ENCODE measurements at places on chromosomes 1 and 21.
A peak's percentile ranks its signal among the peaks of the same experiment; 100 is the strongest.

GRCh38 chr1:93047618-93048017 is 31.5 kb upstream of the MTF2 start:
- no peak for DNase-seq

- no peak for DNase-seq
These were observed 26.3 kb upstream of the ATF3 start for GRCh38 chr1:212582291-212582690.

DNA sequence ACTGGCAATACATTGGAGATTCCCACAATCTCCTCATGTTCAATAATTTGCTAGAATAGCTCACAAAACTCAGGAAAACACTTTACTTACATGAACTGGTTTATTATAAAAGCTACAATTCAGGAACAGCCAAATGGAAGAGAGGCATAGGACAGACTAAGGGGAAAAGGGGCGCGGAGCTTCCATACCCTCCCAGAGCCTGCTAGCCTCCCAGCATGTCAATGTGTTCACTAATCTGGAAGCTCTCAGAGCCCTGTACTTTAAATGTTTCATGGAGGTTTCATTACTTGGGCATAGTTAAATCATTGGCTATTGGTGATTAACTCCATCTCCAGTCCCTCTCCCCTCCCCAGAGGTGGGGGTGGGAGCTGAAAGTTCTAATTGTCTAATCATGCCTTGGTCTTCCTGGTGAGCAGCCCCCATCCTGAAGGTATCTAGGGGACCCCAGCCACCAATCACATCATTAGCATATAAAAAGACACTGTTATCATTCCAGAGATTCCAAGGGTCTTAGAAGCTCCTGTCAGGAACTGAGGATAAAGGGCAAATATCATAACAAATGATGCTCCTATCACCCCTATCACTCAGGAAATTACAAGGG is 10.9 kb upstream of the DMRTB1 start:
- no peak for DNase-seq

GRCh38 chr1:108478429-108479015 is 28.4 kb downstream of the NBPF6 start:
- no peak for DNase-seq

GRCh38 chr1:93102142-93102541 is 23.1 kb downstream of the MTF2 start:
- no peak for DNase-seq

- DNase-seq = no peak
These were observed 805.8 kb upstream of the ADGRL2 start for GRCh38 chr1:80994934-80995333.

DNA sequence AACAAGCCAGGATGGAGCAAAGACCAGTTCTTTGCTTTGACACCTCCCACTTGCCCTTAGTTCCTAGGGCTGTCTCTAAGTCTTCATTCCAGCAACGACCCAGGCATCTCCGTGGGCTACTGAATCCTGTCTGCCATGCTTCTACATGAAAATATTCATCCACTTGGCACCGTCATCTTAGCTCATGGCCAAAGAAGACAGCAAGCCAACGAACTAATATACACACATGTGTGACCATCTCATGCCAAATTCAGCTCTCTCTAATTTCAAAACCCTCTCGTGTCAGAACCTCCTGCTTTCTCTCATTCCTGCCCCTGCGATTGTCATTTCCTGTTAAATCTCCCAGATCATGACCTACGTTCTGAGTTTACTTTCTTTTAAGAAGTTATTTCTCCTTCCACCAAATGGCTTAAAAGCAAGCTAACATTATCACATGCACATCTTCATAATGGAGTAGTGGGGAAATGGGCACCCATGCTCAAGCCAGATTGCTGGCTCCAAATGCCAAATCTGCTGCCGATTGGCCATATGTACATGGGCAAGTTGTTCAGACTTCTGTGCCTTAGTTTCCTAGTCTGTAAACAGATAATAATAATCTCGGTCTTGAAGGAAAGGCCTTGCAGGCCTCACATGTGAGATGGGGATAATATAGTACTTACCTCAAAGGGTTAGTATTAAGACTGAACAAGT is 373.4 kb downstream of the USH2A start:
- no peak for DNase-seq

DNA sequence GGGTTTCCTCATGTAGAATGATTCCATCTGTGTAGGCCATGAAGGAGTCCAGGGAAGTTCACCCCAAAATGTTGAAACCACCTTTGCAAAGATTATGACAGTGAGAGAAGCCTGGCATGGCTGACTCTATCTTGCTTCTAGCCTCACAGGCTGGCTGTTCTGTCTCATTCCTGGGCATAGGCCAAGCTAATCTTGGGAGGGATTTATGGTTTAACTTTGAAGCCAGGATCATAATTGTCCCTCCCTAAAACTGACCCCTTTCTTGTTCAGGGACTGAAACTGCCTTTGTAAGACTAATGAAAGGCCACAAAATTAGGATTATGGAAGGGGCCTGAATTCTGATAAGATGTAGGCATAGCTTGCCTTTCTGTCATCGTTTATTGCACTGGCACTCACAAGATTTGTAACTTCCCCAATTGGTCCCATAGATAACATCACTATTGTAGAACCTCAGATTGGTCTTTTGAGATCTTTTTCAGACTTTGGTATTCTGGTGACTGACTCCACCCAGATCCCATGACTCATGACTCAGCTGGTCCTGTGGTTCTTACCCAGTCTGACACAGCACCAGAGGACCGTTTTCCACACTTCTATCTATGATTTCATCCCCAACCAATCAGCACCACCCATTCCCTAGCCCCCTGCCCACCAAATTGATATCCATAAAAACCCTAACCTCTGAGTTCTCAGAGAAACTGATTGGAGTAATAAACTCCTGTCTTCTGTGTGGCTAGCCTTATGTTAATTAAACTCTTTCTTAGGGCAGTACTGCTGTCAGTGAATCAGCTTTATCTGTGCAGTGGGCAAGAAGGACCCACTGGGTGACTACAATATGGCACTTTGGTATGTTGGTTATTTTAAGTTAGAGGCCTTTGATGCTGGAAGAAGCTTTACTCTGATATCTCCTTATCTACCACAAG is 13.6 kb upstream of the LAMTOR5 start:
- DNase-seq = no peak

GRCh38 chr1:107965110-107965991 is at the start of gene VAV3:
Gene VAV3, minus strand, starts transcription at chr1:107965180. Its CDS starts 311 bp downstream, at chr1:107964869.
- DNase-seq = no peak

DNA sequence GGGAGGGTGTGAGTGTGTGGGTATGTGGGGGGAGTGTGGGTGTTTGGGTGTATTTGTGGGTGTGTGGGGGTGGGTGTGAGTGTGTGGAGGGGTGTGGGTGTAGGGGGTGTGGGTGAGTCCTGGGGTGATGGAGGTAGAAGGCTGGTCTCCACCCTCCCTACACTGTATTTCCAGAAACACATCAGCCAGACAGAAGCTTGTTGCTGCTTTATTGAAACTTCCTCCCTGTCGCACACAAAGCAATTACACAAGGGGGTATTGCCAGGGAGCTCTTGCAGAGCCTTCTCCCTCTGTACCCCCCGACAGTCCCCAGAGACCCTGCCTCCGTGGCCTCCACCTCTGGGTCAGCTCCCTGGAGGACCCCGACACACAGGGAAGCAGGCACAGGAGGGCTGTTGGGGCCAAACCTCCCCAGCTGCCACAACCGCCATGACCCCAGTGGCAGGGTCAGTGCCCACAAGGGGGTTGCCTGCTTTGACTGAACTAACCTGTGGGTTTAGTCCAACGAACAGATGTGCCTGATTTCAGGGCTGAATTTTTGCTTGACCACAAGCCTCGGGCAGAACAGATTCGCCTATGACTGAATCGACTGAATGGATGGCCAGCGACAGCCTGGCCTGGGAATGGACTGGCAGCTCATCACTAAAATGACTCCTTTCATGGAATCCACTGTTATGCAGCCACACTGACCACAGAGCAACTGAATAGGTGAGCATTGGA is 9.1 kb upstream of the MATN1 start:
- no peak for DNase-seq

- DNase-seq = no peak
These were observed 24.0 kb downstream of the IL6R start for GRCh38 chr1:154429118-154429517.

GRCh38 chr1:230518511-230518910 is 92.4 kb upstream of the PGBD5 start:
- DNase-seq = no peak

DNA sequence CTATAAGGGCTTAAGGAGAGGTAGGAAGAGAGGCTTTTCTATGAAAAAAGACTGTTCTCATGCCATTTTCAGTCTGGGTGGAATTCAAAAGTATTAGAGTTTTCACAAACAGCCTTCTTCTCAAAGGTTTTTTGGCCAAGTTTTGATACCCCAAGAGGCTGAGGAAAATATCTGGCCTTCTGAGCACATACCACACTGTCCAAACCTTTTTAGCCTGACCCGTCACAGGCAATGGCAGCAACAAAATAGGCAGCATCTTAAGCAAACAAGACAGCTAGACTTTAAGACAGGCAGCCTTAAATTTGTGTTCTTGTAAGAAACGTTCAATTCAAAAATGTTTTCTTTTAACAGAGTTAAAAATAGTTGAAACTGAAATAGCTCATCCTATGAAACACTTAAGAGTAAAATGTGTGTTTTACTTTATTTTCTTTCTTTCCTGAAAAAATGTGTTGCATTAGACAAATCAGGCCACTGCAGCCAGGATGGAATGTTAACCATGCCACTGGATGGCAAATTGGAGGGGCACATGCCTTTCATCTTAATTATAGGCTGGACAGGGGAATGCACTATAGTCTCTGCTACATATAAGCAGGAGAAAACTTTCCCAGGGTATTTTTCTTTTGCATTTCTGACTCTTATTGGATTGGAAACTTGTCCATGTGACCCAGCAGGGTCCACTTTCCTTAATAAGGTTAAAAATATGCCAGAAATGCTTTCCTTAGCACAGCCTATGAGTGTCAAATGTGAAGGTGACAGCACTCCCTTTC is 315.0 kb downstream of the TGFB2 start:
- peak; percentile 65 for DNase-seq

DNA sequence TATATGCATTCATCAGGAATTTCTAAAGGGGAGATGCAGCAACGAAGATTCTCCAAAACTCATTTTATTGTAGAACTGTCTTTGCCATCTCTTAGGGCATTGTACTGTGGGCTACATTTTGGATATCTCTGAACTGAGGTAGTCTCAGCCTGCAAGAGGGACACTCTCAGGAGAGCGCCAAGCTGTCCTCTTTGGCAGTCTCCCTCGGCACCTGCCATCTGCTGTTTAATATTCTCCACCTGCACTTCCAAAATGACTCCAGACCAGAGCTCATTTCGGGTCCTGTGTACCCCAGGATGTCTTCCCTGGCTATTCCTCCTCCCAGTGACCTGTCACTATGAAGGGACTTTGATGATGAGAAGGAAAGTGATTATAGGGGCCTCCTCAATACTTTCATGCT is 356.3 kb upstream of the C1orf174 start:
- DNase-seq = no peak

DNA sequence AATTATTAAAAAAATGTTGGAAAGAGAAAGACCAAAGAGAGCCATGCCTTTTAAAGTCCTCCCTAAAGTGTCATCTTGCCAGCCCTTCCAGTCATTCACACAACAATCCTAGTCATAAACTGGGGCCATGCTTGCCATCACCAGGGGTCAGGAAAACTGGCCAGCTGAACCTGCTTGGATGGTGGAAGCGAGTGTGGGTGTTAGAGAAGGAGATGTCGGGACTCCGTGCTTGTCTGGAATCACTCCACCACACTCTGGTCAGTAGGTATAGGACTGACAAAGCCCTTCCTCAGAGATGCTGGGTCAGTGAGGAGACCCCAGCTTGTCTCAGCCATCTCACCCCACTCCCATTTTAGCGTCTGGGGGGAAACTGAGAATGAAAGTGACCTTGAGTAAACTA is 3.3 kb upstream of the HAPLN2 start:
- no peak for DNase-seq
